K562 (cell line): ENCODE measurements at places on chromosomes 5 and 9. TPM values are rescaled to one million over a fixed set of nuclear protein-coding genes. Genes with fewer than 3 reads are reported as not detected.
A peak's percentile ranks its signal among the peaks of the same experiment; 100 is the strongest.

Gene SLC6A7
- not detected in 2 replicates for total RNA-seq

Gene FGD3
- 0.76 and 1.3 TPM in 2 replicates for total RNA-seq

Gene DBH
- not detected in 2 replicates for total RNA-seq

Gene F2RL1
- total RNA-seq: 0.22 and 0.27 TPM in 2 replicates

Gene SLC4A9
- not detected in 2 replicates for total RNA-seq

DNA sequence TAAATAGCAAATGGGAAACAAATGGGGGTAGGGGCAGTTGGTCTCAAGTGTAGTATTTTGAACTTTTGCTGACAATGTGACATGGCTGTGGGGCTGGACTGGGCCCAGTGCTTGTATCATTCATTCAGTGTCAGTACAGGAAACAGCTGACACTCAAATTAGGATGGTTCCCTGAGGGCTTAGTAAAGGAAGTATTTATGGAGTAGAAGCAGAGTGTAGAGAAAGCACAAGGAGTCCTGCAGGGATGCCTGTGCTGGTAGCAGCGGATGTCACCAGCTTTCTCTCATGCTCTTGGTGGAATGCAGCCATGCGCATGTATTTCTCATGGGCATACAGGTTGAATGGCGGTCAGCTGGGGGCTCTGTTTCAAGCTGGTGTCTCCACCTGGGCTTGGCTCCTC lies 72.9 kb upstream of the SLC44A1 start:
- H3K4me3 ChIP-seq: no peak overlapping the region
- no peaks in the 10 kb centered on the region for H3K27me3 ChIP-seq
- no peaks in the 10 kb centered on the region for H3K36me3 ChIP-seq
- H3K4me1 ChIP-seq: no peaks in the 10 kb centered on the region
- H3K27ac ChIP-seq: no peak overlapping the region
- no peak for DNase-seq

DNA sequence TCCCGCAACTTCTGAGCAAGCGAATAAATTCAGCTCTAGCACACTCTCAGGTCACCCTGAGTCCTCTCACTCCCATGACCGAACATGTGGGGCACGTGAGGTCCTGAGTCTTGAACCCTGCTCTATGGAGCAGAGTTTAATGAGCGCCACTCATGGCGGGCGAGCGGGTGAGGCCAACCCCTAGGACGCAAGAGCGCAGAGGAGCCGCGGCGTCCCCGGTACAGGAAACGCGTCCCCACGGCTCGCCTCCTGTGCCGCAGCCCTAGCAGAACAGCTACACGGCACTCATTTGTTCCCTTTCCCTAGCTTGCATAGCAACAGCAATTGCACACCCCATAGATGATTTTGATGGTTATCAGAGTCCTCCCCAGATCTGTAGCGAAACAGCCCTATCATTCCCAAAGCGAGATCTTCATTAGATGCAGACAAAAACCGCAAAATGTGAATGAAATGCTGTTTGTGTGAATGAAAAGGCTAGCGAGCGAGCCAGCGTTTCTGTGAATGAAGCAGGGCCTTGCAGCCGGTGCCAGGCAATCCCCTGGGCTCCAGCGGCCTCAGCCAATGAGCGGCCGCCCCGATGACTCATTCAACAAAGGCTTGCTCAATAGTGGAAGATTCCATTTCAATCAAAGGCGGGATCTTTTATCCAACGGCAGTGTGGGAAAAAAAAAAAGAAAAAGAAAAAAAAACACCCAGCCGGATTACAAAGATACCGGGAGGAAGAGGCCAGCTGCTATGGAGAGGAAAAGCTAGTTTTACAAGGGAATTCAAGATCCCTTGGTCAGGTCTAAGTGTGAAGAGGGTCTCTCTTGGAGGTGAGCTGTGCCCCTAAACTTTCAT lies 1.5 kb upstream of the SHC3 start:
- H3K36me3 ChIP-seq: no peaks in the 10 kb centered on the region
- DNase-seq: peak; percentile 9
- H3K27me3 ChIP-seq: peaks cover 2% of the 10 kb centered on the region; the same call in 2 of the 3 replicates
- no peak overlapping the region for H3K4me3 ChIP-seq

DNA sequence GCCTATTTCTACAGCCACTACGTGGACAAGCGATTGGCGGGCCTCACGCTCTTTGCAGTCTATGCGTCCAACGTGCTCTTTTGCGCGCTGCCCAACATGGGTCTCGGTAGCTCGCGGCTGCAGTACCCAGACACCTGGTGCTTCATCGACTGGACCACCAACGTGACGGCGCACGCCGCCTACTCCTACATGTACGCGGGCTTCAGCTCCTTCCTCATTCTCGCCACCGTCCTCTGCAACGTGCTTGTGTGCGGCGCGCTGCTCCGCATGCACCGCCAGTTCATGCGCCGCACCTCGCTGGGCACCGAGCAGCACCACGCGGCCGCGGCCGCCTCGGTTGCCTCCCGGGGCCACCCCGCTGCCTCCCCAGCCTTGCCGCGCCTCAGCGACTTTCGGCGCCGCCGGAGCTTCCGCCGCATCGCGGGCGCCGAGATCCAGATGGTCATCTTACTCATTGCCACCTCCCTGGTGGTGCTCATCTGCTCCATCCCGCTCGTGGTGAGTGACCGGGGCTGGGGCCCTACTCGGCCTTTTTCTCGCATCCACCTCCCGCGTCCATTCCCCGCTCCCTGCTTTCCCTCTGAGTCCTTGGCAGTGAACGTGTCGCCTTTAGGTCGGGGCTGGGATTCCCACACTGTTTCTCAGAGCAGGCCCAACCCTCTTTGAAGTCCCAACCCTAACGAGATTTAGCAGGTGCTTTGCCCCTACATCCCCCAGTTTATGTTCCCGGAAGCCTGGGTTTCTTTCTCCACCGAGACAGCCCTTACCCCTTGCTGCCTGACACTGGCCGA lies 1.8 kb downstream of the PTGER4 start:
- H3K27me3 ChIP-seq: peaks cover 14% of the 10 kb centered on the region
- H3K27ac ChIP-seq: no peak overlapping the region
- peaks cover 23% of the 10 kb centered on the region for H3K4me1 ChIP-seq
- DNase-seq: no peak
- no peak overlapping the region for H3K4me3 ChIP-seq

GRCh38 chr5:158265346-158265745 lies 406.4 kb upstream of the CLINT1 start:
- H3K27ac ChIP-seq: no peak overlapping the region
- H3K4me1 ChIP-seq: no peaks in the 10 kb centered on the region
- H3K36me3 ChIP-seq: no peaks in the 10 kb centered on the region
- H3K27me3 ChIP-seq: no peaks in the 10 kb centered on the region

DNA sequence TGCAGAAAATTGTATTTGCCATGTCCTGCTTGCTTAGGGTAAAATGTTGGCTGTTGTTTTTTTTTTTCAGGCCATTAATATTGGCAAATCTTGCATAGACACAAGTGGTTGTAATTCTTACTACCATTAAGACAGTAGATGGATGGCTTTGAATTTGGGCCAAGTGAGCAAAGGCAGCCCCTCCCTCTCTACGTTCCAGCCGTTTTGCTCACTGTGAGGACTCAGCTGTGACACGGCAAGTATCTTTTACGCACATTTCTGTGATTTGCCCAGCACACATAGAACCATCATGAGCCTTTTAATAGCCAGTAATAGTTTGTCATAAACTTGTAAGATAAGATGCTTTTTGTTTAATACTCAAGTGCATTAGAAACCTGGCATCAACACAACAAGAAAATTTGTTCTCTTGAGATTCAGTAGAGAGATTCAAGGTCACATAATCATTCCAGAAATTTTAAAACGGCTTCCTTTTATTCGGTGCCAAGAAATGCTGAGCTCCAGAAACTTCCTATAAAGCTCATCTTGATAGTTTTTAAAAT lies 205.2 kb upstream of the ADCY2 start:
- H3K4me1 ChIP-seq: no peaks in the 10 kb centered on the region
- H3K27ac ChIP-seq: no peak overlapping the region
- no peak overlapping the region for H3K4me3 ChIP-seq
- no peaks in the 10 kb centered on the region for H3K27me3 ChIP-seq
- no peak for DNase-seq

GRCh38 chr9:10804486-10804885 lies 191.7 kb upstream of the PTPRD start:
- H3K4me3 ChIP-seq: no peak overlapping the region
- H3K4me1 ChIP-seq: no peaks in the 10 kb centered on the region
- no peak overlapping the region for H3K27ac ChIP-seq
- no peaks in the 10 kb centered on the region for H3K36me3 ChIP-seq

- no peaks in the 10 kb centered on the region for H3K36me3 ChIP-seq
- DNase-seq: no peak
- H3K4me1 ChIP-seq: no peaks in the 10 kb centered on the region
- peaks cover 18% of the 10 kb centered on the region for H3K27me3 ChIP-seq
Measured at GRCh38 chr5:172276214-172276613, 7.3 kb downstream of the UBTD2 start.

DNA sequence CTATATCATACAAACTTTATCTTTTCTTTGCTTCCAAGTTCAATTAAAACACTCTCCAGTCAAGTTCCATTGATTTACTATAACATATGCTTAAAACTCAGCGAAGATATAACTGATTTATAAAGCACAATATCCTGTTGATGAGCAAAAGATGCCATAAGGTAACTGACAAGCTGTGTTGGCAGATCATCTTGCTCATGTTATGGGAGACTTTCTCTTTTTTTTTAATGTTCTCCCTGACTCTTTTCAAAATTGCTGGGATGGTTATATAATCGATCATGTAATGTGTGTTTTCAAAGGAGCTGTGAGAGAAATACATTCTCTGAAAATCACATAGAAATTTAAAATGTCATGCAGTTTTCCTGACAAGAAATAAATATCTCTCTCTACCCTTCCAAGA lies 293.5 kb downstream of the MED10 start:
- no peaks in the 10 kb centered on the region for H3K36me3 ChIP-seq
- H3K4me1 ChIP-seq: no peaks in the 10 kb centered on the region
- no peak overlapping the region for H3K27ac ChIP-seq
- peaks cover 10% of the 10 kb centered on the region; the same call in 2 of the 3 replicates for H3K27me3 ChIP-seq

GRCh38 chr9:78021697-78022096 lies 9.9 kb downstream of the GNAQ start:
- peak; percentile 16 for DNase-seq
- no peaks in the 10 kb centered on the region for H3K27me3 ChIP-seq
- H3K27ac ChIP-seq: peak overlapping the region; percentile 40
- peak overlapping the region; percentile 6; the same call in 1 of the 2 replicates for H3K4me3 ChIP-seq

GRCh38 chr5:168011096-168011495 lies 280.3 kb upstream of the WWC1 start:
- no peaks in the 10 kb centered on the region for H3K36me3 ChIP-seq
- no peak overlapping the region for H3K27ac ChIP-seq
- no peaks in the 10 kb centered on the region for H3K4me1 ChIP-seq
- DNase-seq: no peak
- no peaks in the 10 kb centered on the region for H3K27me3 ChIP-seq

DNA sequence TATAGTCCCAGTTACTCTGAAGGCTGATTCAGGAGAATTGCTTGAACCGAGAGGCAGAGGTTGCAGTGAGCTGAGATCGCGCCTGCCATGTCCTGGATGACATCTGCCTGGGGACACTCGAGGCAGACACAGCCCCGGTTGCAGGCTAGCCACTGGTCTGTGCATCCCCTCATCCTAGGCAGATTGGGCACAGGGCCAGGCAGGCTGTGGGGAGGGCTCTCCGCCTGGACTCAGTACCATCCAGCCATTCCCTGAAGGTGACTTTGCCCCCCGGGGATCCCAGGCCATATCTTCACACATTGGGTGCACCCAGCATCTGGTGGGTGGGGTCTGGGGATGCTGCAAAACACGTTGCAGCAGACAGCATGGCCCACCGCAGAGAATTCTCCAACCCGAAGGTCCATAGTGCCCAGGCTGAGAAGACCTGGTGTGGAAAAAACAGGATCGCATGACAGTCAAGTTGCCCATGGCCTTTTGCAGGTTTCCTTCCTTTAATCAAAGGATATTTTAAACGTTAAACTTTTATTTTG lies 50.9 kb upstream of the SUSD3 start:
- H3K4me3 ChIP-seq: no peak overlapping the region
- H3K27me3 ChIP-seq: peaks cover 40% of the 10 kb centered on the region
- H3K27ac ChIP-seq: no peak overlapping the region
- H3K4me1 ChIP-seq: peaks cover 13% of the 10 kb centered on the region
- H3K36me3 ChIP-seq: no peaks in the 10 kb centered on the region

- DNase-seq: no peak
- peaks cover 27% of the 10 kb centered on the region; the same call in 2 of the 3 replicates for H3K27me3 ChIP-seq
- no peaks in the 10 kb centered on the region for H3K36me3 ChIP-seq
- H3K27ac ChIP-seq: no peak overlapping the region
- no peaks in the 10 kb centered on the region for H3K4me1 ChIP-seq
- no peak overlapping the region for H3K4me3 ChIP-seq
Measured at GRCh38 chr5:172550096-172550765, 90.8 kb upstream of the NEURL1B start.

- no peak for DNase-seq
- H3K4me1 ChIP-seq: no peaks in the 10 kb centered on the region
- H3K27ac ChIP-seq: no peak overlapping the region
Measured at GRCh38 chr5:155655569-155655968, 642.0 kb downstream of the KIF4B start.

DNA sequence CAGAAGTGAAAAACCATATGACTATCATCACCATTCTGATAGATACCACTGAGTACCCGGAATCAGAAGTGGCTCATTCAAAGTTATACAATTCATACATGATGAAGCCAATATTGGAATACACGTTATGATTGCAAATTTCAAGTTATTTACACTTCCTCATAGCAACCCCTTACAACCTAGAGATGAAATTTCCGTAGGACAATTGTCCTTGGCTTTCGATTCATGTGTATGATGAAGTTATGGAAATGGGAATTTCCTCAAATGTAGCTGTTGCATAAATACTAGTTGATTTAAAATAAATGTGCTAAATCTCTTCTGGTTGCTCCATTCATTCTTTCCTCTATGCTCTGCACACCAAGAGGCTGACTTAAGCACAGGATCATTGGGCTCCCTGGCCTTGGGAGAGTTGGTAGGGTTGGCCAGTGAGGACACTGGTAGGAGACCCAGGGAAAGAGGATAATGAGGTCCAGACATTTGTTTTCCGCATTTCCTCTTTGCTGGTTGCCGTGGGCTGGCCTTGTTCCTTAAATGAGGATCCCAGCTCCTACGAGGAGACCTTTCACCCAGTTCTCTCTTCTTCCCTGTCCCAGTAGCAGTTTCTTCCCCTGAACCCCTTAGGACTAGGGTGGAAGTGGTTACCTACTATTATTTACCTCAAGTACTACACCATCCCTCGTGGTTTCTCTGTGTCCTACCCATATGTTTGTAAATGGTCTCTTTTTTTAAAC lies 90.3 kb downstream of the ZNF474 start:
- no peak for DNase-seq
- H3K4me1 ChIP-seq: no peaks in the 10 kb centered on the region
- no peaks in the 10 kb centered on the region for H3K36me3 ChIP-seq
- H3K27ac ChIP-seq: no peak overlapping the region

DNA sequence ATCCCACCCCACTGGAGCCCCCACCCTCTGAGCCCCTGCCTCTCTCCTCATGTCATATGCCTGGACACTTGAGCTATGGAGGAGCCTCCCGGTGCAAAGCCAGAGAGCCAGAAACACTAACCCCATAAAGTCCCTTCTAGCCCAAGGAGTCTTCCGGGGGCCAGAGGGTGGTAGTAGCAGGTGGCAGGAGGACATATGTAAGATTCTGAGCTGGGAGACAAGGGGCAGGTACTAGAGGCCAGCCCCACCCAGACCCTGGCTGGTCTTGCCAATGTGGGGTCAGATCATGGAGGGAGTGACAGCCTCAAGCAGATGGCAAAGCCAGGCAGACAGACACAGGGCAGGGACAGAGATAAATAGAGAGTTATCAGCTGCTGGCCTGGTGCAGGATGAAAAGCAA lies 63.4 kb downstream of the PSD2 start:
- no peaks in the 10 kb centered on the region; the same call in 2 of the 3 replicates for H3K27me3 ChIP-seq
- H3K4me3 ChIP-seq: no peak overlapping the region
- DNase-seq: no peak
- no peaks in the 10 kb centered on the region for H3K36me3 ChIP-seq
- no peak overlapping the region for H3K27ac ChIP-seq
- no peaks in the 10 kb centered on the region for H3K4me1 ChIP-seq
